ENCODE measurements at places on chromosomes 4 and X.

- DNase-seq: no peak
These were observed 71.5 kb downstream of the ARHGEF9 start for GRCh38 chrX:63713526-63713925.

GRCh38 chrX:129825746-129826505 lies 17.8 kb downstream of the ZDHHC9 start:
- DNase-seq: no peak

DNA sequence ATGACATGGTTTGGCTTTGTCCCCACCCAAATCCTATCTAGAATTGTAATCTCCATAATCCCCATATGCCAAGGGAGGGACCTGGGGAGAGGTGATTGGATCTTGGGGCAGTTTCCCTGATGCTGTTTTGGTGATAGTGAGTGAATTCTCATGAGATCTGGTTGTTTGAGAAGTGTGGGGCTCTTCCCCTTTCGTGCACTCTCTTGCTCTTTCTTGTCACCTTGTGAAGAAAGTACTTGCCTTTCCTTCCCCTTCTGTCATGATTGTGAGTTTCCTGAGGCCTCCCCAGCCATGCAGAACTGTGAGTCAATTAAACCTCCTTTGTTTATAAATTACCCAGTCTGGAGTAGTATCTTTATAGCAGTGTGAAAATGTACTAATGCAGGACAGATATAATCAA lies 36.4 kb upstream of the FREM3 start:
- no peak for DNase-seq

GRCh38 chr4:78880874-78881492 lies 58.3 kb downstream of the PAQR3 start:
- DNase-seq: no peak

GRCh38 chr4:110702326-110702725 lies 79.4 kb upstream of the PITX2 start:
- no peak for DNase-seq

DNA sequence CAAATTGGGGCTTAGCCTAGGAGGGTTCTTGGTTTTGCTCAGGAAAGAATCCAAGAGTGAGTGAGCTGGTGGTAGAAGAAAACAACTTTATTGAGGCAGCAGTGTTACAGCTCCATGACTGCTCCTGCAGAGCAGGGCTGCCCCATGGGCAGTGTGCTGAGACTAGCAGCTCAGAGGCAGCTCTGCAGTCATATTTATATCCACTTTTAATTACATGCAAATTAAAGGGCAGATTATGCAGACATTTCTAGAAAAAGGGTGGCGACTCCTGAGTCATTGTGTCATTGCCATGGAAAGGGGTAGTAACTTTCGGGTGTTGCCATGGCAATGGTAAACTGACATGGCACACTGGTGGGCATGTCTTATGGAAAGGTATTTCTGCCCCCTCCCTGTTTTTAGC lies 202.2 kb downstream of the CLCN4 start:
- DNase-seq: no peak

DNA sequence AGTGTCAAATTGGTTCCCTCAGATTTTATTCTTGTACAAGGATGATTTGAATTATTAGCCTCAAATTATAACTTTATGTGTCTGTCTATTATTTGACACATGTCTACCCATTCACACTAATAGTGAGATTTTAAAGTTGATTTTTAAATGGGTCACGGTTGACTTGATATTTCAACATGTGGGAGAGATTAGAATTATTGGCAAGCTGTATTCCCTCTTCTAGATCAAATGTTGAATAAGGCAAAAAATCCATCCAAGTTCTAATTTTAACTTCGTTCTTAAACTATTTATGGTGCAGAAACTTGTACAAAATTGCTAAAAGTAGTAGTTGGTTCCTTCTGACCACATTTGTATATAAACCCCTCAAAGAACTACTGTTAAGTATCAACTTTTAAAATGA lies 1498.0 kb downstream of the STIM2 start:
- no peak for DNase-seq

DNA sequence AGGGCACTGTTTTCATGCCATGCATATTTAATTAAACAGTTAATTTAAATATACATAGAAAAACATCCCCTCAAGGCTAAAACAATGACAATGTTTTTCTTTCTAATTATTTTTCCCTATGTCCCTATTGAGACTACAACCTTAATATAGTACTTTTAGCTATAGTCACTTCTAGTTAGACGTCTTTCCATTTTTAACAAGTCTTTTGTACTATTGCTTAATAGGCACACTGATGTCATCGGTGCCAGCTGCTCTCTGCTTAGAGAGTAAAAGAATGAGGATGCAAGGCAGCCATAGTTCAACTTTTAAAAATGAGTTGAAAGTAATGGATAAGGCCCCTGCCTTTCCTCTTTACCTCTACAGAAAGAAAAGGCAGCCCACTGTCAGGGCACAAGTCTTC lies 191.1 kb downstream of the KCTD8 start:
- no peak for DNase-seq

DNA sequence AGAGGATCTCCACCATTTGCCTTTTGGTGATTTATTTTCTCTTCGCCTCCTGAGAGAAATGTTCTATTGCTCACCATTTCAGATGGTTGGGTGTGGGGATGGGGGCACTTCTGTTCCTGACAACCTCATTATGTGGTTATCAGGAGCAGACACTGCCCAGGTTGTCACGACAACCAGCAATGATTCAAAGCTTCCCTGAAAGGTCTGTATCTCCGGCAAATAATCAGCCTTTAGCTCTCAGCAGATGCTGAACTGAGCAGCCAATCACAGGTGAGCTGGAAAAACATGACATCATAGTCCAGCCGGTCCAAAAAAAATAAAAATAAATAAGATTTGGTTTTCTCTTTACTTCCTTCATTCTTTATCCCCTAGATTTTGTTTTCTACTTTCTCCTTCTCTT lies 5.5 kb upstream of the PAK3 start:
- DNase-seq: no peak

GRCh38 chr4:6450709-6451108 lies 21.7 kb downstream of the PPP2R2C start:
- DNase-seq: no peak

GRCh38 chr4:24781999-24782745 lies 13.2 kb upstream of the SOD3 start:
- DNase-seq: no peak

DNA sequence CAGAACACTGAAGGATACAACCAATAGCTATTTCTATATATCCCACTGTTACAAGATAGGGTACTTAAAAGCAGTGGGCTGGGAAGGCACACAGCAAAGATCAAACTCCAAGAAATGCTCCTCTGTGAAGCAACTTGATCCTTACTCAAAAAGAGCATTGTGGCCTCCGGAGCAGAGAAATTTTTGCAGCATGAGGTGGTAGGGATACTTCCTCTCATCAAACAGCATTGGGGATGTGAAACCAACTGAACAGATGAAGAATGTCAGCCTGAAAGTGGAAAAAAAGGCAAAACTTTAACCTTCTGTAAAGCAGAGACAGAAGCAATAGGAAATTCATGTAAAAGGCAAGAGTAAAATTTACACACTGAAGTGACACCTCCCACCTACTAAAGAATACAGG lies 92.2 kb downstream of the HUWE1 start:
- DNase-seq: no peak

GRCh38 chr4:95596676-95597075 lies 47.9 kb upstream of the UNC5C start:
- no peak for DNase-seq

DNA sequence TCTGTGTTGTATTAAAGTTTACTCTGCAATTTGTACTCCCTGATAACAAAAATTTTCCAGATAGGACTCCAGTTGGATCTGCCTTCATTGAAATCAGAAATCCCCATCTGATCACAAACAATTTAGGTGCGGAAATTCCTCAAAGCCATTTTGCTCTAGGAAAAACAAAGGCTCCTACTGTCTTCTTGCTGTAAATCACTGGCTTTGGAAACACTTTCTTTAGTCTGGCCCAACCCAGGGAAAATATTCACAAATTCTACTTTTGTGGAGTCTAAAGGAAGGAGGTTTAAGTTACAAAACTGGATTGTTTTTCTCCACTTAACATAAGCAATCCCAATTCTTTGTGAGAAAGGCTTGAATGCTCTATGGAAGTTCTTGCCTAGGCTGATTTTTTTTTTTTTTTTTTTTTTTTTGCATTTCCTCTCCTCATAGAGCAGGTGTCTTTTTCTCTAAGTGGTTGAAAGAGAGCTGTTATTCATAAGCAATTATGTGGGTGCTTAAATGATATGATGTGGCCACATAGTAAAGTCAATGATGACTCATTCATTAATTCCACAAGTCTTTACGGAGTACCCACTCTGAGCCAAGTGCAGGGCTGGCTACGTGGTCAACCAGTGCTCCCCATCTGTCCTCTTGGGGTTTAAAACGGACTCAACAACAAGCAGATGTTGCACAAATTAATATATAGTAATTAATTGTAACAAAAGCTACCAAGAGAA lies 261.4 kb downstream of the LDB2 start:
- DNase-seq: no peak

DNA sequence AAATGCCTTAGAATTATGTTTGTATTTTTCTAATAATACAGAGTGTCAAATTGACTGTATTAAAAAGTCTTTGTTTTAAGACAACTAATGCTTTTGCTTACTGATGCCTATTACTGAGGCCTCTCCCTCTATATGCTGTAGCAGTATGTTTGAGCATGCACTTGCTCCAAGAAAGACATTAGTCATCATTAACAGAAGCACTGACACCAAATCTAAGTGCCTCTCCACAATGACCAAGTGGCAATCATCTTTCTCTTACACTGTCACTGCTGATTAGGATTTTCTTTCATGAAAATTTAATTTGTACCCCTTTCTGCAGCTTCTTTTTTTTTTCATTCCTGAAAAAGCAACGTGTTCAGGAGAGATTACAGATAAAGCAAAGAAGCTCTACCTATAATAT lies 11.1 kb upstream of the MAB21L2 start:
- DNase-seq: no peak

DNA sequence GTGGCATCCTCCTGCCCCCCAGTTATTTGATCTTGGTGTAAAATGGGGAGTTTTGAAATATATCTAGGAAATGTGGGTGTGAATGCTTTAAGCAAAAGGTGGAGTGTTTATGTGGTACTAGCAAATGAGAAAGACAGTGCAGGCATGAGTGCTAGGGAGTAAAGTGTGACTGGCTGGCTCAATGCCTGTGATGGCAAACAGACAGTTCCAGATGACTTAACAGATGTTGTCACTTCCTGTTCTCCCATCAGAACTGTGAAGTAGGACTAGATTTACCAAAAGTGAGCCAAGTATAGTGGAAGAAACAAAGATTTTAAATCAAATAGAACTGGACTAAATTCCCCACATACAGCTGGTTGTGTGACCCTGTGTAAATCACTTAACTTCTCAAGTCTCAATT lies 8.4 kb upstream of the AMOT start:
- DNase-seq: no peak

GRCh38 chrX:124362072-124362471 lies 15.7 kb downstream of the SH2D1A start:
- no peak for DNase-seq

- peak; percentile 66 for DNase-seq
These were observed 14.1 kb upstream of the CYTL1 start for GRCh38 chr4:5033281-5033841.

- no peak for DNase-seq
These were observed 53.1 kb downstream of the SPATA4 start for GRCh38 chr4:176142253-176142652.

- no peak for DNase-seq
These were observed 211.0 kb downstream of the KCTD8 start for GRCh38 chr4:44237643-44238042.

DNA sequence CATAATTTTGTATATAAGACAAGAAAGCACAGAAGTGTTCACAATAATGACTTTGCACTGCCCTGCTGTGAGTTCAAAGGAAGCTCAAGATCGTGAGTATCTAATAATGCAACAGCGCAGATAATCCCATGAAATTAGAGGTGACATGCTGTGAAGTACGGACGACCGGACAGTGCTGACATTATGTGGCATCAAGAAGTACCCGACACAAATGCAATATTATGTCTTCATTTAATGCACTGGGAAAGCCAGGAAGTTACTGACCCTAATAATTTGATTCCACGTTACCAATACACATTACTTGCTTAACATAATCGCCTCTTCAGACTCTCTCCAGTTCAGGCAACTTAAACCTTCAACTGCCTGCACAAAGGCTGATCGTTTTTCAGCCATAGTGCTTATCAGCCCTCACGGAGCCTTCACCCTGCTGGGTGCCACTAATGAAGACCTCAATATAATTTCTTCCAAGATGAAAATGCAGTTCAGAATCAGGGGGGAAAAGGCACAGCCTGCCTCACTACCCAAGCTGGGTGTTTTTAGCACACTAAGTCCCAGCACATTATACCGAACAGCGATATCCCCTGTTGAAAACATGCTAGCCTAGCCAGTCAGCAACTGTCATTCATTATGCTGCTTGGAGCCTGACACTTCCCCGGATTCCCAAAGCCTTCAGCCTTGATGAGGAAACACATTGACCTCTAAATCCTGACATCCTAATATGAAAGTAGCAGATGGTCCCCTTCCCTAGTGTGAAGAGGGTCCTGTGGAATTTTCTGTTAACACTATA lies 56.1 kb downstream of the SLC7A11 start:
- DNase-seq: no peak

All from KG1 (cell line).